ENCODE measurements at places on chromosomes 6 and 20.

DNA sequence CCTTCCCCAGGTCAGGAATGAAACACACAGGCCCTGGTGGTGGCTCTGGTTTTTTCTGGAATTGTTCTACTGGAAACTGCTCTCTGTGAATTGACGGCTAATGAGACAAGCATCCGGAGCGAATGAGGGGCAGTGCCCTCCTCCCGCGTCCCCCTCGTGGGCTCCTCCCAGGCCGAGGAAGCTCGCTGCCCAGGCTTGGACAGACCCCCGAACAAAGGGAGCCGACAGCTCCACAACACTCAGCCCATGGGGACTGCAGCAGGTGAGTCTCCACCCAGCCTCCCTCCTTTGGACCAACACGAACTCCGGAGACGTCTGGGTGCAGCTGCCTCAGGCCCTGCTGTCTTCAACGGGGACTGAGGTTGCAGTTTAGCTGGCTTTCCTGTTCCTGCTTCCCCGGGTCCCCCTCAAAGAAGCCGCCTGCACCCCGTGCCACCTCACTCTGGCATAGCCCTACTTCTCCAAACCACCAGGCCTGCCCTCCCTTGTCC is 31.3 kb upstream of the AFDN start:
- no peak for DNase-seq

GRCh38 chr6:25006565-25007001 is 70.8 kb upstream of the RIPOR2 start:
- peak; percentile 77 for DNase-seq

- DNase-seq: no peak
These were observed 19.0 kb upstream of the GSTA4 start for GRCh38 chr6:53014063-53014462.

DNA sequence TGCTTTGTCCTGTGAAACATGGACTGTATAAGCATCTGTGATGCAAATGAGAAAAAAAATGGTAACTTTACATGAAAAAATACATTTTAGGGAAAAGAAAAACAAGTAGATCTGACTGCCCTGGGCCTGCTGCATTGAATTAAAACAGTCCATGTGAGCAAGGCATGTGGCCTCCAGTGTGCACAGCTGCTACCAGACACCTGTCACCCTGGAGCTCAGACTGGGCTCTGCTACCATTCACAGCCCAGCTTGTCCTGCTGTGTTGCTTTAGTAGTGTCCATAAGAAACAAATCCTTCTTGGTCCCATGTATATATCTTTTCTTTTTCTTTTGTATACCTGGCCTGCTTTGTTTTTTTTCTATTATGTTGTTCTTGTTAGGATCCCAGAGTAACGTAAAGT is 315.9 kb downstream of the NKAIN2 start:
- no peak for DNase-seq

DNA sequence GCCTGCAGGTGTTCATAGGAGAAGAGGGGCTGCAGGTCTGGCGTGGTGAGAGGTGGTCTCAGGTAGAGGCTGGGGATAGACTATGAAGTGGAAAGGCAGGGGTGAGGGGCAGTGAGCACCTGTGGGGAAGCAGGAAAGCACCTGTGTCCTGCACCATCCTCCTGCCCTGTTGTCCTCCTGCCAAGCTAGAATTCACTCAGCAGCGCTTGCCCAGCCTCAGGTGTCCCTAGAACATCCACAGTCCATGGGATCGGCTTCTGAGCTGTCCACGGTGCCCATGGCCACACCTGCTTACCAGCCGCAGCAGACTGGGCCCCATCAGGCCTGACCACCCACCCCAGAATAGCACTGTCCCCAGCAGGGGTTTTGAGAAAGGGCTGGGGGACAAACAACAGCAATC is 456.2 kb upstream of the SULF2 start:
- no peak for DNase-seq

DNA sequence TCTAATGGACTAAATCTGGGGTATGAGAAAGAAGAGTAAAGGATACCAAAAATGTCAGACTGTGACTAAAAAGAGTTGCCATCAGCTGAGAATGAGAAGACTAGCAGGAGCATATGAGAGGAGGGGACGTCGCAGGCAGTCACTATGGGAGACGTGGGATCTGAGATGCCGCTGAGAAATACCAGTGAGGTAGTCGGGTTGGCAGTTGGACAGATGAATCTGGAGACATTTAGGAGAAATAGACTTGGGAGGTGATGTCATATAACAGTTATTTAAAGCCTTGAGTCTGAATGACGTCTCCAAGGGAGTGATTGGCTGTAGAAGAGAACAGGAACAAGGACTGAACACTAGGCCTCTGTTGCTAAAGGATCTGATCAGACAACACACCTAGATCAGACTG is 51.5 kb upstream of the TRIM26 start:
- DNase-seq: no peak

DNA sequence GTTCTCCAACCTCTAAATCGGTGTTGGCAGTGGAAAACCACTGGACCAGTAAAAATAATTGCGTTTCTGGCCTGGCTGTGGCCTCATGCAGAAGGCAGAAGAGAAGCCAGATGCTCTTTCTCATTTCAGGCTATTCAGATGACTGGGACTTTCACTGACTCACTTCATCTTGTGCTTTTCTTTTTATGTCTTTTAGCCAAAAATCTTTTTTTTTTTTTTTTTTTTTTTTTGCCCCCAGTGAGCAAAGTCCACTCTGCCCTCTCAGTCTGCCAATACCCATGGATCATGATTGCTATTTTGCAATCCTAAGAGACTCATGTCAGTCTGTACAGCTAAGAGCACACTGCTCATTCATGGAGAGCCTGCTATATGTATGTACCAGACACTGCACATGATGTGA is 962.5 kb downstream of the KIF16B start:
- no peak for DNase-seq

DNA sequence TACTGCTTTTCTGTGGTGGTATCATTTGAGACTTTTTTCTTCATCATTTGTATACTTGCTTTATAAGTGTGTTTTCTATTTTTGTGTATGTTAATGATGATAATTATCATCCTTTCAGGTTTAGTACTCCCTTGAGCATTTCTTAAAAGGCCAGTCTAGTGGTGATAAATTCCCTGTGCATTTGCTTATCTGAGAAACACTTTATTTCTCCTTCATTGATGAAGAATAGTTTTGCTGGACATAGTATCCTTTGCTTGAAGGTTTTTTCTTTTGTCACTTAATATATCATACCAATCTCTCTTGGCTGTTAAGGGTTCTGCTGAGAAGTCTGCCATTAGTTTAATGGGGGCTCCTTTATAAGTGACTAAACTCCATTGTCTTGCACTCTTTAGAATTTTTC is 123.2 kb upstream of the IRAK1BP1 start:
- DNase-seq: no peak

Measured in activated naive CD4-positive, alpha-beta T cell treated with anti-CD3 and anti-CD28 coated beads, Interleukin-2, amount 10 ng/mL, durations not matched to agents 7 days and 5 days (primary cell).